NCI-H1105 (cell line): ENCODE measurements at places on chromosomes 12 and 14.

GRCh38 chr12:78719721-78720120 lies 144.9 kb upstream of the SYT1 start:
- DNase-seq, result no peak

DNA sequence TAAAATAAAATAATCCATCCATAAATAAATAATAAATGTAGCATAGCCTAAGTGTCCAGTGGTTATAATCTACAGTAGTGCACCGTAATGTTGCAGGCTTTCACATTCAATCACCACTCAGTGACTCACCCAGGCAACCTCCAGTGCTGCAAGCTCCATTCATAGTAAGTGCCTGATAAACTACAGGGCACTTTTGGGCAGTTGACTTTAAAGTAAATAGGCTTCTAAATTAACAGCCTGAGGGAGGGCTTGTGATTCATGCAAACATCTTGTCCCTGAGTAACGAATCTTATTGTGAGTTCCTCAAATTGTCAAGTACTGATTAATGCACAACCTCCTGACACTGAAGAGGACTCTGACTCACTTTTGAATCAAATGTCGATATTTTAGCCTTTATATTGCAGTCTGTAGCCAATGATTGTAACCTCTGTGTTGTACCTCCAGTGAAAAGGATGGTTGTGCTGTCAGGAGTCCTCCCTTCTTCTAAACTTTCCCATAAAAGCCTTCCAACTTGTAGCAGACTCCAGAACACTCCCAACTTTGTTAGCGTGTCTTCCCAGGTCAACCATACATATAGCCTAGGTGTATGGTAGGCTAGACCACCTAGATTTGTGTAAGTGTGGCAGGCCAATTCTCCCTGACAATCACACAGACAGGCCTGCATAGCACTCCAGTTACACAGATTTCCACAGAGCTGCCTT lies 55.0 kb upstream of the BICD1 start:
- DNase-seq, result no peak

DNA sequence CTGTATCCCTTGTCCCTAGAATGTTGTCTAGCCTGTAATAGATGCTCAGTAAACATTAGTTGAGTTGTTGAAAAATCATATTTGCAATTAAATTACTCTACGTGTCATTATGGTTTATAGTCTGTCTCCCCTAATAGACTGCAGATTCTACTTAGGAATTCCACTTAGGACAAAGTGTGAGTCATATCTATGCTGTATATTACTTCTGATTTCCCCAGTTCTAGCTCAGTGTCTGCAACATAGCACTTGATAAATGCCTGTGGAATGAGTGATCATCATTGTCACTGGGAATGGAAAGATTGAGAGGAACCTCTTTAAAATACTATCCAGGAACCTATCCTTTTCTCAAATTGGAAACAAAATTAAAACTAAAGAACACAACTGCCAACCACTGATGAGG lies 99.3 kb downstream of the TBX5 start:
- DNase-seq, result no peak

DNA sequence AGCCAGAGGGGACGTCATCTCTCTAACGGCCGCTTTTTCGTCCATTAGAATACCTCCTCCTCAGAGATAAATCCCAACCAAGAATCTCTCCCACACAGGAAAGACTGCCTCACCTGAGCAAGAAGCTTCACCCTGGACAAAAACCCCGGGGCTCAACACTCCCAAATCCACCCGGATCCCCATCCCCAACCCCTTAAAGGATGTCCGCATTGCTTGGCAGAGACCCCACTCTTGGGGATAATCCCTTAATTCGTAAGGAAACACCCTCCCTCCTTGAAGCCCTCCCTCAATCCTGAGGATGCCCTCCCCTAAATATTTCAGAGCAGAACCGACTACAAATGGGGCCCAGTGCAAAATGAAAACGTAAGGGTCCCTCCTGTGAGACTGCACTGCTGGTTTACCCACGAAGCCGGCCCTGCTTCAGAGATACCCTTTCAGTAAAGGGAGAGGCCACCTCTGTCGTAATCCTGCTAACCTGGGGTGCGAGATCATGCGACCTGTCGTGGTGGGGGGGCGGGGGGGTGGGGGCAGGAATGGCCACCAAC lies 655 bp upstream of the DYNLL1 start:
- DNase-seq, result no peak

DNA sequence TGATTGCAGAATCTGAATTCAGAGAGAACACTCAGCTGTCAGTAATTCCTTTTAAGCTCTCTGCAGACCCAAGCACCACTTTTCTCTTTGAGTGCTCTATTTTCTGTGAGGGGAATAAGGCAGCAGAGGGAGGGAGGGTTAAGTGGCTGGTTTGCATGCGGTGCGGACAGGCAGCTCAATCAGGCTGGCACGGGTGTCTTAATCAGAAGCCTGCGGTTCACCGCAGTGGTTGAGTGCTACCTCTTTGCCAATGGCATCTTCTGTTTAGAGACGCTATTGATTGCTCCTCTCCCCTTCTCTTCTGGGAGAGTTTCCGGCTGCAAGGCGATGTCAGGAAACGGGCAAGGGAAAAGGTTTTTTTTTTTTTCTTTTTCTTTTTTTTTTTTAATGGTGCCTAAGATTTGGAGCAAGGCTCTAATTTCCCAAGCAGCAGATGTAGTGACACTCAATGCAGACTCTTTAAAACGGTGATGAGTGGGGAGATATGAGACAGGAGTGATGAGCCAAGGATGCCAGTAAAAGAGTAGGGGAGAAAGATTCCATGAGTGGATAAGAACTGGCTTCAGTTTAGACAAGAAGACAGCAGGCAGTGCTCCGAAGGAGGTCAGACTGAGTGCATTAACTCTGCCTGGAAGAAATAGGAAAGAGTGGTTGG lies 533.7 kb upstream of the SEL1L start:
- DNase-seq, result peak; percentile 78

- no peak for DNase-seq
These were observed 16.4 kb downstream of the ZNF410 start for GRCh38 chr14:73903028-73903427.

- no peak for DNase-seq
These were observed 2.0 kb downstream of the ZNF219 start for GRCh38 chr14:21096438-21096837.

DNA sequence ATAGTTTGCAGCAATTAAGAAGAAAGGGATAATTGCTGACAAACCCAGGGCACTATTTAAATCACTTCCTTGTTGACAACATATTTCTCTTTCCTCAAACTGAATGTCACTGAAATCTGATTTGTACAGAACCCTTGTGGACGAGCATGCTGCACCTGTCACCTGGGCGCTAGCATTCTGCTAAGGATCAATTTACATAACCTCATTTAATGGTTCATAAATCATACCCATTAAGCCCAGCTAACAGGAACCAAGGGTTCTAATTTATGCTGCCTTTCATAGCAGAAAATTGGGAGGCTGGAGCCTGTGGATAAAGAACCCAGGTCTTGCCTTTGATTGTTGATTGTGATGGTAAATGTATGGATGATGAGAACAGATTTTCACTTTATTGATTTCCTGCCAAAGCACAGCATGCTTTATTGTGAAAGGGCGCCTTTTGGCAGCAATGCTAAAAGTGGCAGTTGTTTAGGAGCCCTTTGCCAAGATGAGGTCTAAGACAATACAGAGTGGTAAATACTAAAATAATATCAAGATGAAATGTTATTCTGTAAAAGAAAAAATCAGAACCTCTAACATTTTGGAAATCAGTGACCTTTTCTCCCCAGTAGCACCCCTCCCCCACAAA lies 95.4 kb downstream of the NKX2-1 start:
- DNase-seq, result peak; percentile 98

DNA sequence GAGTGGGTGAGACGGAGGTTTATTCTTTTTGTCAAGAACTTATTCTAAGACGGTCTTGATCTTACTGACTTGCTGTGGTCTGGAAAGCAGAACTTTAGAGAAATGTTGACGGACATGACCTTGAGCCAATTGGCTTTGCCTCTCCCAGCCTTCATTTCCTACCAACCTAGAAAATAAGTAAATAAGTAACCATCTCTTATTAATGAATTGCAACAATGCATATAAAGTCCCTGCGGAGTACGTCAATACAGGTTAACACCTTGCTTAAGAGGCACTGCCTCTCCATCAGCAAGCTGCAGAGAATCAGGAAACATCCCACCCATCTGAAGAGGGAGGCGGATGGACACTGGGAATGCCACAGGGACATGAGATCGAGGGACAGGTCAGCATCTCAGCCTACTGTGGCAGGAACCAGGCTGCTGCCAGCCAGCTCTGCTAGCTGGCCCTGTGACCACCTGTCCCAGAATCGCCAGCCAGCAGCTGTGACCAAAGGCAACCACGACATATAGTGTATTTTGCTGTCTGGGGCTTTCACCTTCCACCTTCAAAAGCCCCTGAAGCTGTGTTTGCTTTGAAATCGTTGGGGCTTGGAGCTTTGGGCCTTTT lies 208.3 kb downstream of the BCL11B start:
- DNase-seq, result no peak

GRCh38 chr14:81234278-81234677 lies 13.5 kb upstream of the GTF2A1 start:
- peak; percentile 15 for DNase-seq

- DNase-seq, result no peak
These were observed 72.4 kb downstream of the TMTC1 start for GRCh38 chr12:29711381-29711780.

- no peak for DNase-seq
These were observed 20.0 kb upstream of the ITGA5 start for GRCh38 chr12:54439096-54439495.

DNA sequence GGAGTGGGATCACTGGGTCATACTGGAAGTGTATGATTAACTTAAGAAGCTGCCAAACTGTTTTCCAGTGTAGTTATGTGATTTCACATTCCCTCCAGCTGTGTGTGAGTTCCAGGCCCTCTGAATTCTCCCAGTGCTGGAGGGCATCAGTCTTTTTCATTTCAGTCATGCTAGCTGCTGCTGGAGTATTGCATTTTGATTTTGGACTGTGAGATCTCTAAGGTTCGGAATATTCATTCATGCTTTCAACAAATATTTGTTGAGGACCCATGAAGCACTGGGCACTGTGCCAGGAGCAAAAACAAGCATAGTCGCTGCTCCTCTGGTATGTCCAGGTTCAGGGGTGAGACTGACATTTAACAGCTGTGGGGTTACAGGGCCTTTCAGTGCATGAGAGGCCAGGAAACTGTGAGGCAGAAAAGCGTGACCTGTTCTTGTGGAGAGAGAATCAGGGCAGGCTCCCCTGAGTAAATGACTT lies 133.2 kb downstream of the SCARB1 start:
- no peak for DNase-seq

DNA sequence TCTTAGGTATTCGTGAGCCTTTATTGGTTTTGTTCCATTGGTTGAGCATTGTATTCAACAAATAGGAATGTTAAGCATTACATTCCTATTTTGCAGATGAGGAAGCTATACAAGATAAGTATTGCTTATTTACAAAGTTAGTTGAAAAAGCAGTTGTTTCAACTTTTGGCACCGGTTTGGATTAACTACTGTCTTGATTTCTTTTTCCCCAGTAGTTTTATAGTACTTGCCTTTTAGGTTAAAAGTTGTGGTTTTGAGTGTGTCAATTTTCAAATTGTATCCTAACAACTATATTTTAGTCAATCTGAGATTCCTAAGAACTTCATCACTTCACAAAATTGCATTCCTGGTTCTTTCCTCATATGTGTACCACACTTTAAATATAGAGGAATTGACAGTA lies 23.8 kb upstream of the MBIP start:
- DNase-seq, result no peak

DNA sequence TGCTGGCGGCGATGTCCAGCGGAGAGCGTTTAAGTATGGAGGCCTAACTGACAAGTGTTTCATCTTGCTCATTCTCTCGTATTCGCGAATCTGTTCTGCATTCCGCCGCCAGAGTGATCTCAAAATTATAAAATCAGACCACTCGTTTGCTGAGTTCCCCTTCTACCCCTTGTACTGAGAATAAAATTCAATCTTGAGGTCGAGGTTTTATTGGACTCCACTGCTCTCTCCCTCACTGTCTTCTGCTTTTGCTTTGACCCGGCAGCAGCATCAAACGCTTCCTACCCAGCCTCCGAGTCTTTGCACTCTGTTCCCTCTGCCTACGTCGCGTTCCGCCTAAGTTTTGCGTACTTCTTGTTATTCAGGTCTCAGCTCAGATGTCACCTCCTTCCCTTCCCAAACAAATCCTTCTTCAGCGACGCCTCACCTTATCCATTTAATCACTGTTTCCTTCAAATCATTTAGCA lies 462 bp downstream of the KNTC1 start:
- no peak for DNase-seq

DNA sequence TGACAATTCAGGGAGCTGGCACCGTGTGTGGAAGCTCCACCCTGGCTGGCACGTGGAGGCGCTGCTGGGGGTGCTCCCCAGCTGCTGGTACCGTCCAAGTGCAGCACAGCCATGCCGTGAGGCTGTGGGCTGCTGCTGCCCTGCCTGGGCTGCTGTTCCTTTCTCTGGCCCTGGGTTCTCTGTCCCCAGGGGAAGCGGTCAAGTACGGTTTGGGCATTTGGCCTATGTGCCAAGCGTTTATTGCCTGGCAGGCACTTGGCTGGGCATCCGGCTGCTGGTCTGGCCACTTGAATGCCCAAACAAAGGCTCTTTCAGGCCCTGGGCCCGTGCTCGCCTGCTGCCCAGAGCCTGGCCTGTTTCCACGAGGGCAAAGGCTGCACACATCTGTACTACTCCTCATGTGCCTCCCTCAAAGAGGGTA lies 39.6 kb downstream of the RHOF start:
- no peak for DNase-seq

DNA sequence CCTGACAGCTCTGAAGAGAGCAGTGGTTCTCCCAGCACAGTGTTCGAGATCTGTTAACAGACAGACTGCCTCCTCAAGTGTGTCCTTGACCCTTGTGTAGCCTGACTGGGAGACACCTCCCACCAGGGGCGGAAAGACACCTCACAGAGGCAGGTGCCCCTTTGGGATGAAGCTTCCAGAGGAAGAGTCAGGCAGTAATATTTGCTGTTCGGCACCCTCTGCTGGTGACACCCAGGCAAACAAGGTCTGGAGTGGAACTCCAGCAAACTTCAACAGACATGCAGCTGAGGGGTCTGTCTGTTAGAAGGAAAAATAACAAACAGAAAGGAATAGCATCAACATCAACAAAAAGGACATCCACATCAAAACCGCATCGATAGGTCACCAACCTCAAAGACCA lies 21.6 kb upstream of the ABCC9 start:
- no peak for DNase-seq

GRCh38 chr12:63206494-63206893 lies 55.5 kb upstream of the AVPR1A start:
- DNase-seq, result peak; percentile 48

GRCh38 chr12:71155225-71155624 lies 2.6 kb downstream of the TSPAN8 start:
- no peak for DNase-seq

GRCh38 chr14:32509632-32510187 lies 180.6 kb downstream of the AKAP6 start:
- no peak for DNase-seq

DNA sequence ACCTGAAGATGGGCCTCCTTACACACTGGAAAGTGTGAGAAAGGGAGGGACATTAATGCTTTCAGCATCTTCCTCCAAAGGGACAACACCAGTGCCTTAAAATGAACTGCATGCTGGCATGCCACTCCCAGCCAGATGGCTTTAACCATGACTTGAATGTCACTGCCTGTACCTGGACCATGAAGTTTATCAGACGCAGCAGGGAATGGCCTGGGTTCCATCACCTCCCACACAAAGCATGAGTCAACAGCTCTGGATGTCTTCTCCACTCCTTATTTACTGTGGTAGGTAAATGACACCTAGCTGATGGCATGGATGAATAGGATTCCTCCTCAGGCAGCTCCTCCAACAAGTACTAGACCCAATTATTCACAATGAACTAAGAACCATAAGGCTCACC lies 645.6 kb downstream of the SOX5 start:
- DNase-seq, result no peak
